BE2C (cell line): ENCODE measurements at places on chromosomes 11 and 22.

GRCh38 chr11:109423466-109424190 is 1.6 kb downstream of the C11orf87 start:
- no peak for DNase-seq

DNA sequence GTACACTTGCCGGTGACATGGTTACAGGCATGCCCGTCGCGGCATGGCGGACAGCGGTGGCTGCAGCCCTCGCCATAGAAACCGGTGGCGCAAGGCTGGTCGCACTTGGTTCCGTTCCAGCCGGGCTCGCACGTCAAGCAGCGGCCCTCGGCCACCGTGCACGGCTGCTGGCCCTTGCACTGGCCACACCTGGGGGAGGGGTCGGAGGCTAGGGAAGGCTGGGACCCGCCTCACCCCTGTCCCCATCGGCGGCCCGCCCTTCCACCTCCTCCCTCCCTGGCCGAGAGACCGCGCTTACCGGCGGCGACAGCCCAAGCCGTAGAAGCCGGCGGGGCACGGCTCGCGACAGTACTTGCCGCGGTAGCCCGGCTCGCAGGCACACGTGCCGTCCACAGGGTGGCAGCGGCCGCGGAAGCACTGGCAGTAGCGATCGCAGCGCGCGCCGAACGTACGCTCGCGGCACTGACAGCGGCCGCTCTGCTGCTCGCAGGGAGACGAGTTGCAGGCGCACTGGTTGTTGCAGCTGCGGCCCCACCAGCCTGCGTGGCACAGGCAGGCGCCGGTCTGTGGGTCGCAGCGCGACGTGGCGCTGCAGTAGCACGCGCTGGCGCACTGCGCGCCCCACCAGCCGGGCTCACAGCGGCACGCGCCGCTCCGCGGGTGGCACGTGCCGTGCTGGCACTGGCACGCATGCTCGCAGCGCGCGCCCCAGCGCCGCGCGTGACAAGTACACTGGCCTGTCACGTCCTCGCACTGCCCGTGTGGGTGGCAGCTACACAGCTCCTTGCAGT is 6.7 kb downstream of the SCARF2 start:
- DNase-seq: peak; percentile 84

DNA sequence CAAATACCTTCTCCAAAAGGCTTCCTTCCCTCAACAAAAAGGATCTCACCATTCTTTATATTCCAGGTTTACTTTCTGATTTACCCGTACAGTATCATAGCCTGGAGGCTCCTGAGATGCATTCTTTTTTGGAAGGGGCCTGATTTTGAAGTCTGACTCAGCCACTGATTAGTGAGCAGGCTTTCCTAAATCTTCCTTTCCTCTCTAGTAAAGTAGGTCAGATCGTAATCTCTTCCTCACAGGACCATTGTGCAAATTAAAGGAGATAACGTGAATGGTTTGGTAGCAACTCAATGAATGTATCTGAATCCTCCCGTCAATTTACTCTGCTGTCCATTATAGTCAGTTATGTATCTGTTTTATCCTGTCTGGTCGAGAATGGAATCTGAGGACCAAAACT is 227.7 kb upstream of the ANO5 start:
- DNase-seq: no peak

DNA sequence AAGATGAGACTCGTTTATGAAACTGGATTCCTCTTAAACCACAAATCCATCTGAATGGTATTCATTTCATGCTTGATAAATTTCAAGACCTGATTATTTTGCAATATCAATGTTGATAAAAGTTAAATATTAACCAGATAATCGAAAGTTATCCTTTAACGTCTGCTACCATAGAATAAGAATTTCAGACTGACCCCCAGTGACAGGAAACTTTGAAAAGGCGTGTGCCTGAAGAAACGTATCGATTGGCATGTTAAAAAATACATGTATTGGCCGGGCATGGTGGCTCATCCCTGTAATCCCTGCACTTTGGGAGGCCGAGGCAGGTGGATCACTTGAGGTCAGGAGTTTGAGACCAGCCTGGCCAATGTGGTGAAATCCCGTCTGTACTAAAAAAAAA is 13.9 kb downstream of the SCGB1A1 start:
- no peak for DNase-seq

- no peak for DNase-seq
Measured at GRCh38 chr11:115644856-115645255, 140.6 kb upstream of the CADM1 start.

- DNase-seq: no peak
Measured at GRCh38 chr11:1444823-1445422, 41.7 kb downstream of the MOB2 start.

DNA sequence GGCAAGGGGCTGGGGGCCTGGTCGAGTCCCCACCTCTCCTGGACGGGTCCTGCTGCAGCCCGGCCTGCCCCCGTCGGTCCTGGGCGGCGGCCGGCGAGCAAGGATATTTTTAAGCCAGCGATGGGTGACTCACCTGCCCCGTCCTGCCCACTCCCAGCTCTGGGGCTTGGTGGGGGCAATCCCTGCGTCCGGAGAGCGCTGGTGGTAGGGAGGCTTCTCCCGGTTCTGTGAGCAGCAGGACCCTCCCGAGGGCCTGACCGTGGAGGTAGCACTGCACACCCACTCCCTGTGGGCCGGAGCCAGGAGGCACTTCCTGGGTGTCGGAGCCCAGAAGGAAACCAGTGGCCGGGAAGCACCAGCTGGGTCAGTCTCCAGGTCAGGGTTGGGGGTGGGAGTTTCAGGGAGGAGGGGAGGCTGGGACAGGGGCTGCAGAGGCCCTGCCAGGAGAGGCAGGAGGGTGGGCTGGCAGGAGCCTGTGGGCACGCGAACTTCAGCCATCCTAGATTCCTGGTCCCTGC is 467 bp downstream of the EPS8L2 start:
- no peak for DNase-seq

- DNase-seq: no peak
Measured at GRCh38 chr11:106491751-106492150, 414.3 kb downstream of the AASDHPPT start.

GRCh38 chr11:32563600-32563959 is 20.1 kb upstream of the EIF3M start:
- no peak for DNase-seq

DNA sequence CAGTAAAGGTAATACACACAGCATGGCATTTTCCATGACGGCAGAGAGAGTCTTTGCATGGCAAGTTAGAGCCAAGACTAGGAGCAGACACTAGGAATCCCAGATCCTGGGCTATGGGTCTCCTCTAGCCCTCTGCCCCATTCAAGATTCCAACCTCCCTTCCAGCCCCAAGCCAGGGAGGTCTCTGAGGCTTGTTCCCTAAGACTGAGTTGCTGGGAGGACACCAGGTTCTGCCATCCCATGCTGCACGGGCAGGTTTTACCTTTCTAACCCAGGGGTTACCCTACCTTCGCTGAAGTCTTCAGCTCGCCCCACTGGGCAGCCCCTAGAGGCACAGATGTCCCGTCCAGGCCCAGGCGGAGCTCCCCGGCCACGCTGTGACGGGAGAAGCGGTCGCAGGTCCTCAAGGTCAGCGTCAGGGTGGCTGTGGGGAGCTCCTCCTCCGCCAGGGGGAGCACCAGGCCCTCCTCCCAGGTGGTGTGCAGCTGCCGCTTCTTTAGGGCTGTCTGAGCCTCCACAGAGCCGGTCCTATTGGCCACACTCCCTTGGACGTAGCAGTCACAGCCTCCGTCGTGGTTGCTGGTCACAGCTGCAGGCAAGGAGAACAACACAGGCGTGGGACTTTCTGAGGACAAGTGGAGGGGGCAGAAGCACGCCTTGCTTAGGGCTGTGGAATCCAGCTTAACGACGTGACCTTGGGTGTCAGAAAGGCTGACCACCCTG is 33.8 kb downstream of the SYT13 start:
- DNase-seq: peak; percentile 59

- no peak for DNase-seq
Measured at GRCh38 chr22:30224161-30224857, 22.2 kb downstream of the LIF start.

- no peak for DNase-seq
Measured at GRCh38 chr11:124892146-124892545, 5.5 kb downstream of the ROBO4 start.

GRCh38 chr11:21295508-21295907 is 626.1 kb downstream of the NELL1 start:
- DNase-seq: no peak
